ENCODE measurements at places on chromosomes 2 and 18.

GRCh38 chr2:33420726-33421125 is 55.7 kb upstream of the RASGRP3 start:
- DNase-seq = no peak

DNA sequence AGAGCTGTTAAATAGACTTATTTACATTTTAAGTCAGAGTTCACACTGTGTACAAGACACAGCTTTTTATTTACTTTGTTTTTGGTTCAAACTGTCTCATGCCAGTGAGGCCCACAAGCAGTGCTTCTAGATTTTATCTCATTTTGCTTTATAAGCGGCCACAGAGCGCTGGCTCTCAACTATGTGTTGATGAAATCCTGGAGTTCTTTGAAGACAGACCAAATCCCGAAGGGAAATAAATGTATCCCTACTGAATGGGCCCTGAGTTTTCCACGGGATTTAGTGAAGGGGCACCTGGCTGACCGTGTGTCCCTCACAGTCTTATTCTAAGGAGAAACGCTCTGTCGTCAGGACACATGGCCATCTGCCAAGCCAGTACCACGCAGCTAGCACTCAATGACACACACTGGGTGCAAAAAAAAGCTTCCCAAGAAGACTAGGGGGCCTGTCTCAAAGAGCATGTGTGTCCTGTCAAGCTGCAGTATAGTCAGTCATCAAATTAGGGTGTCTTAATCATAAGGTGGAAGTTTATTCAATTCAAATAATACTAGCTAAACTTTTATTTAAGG is 23.4 kb downstream of the LYPD1 start:
- DNase-seq = no peak

DNA sequence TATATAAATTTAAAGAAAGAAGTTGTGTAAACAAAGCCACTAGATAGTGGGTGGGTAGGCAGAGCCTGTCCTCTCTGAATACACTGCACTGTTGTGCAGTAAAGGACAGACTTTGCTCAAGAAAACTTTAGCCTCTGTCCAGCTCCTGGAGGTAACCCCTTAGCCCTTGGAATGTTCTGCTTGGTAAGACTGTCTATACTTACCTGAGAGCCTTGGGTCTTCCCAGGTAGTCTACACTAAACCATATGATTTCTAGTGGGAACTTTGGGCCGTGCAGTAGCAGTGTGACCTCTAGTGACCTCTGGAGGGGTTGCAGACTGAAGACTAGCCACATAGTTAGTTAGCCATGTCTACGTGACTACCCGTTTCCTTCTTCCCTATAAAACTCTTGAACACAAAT is 678.3 kb upstream of the NRXN1 start:
- peak; percentile 24 for DNase-seq

DNA sequence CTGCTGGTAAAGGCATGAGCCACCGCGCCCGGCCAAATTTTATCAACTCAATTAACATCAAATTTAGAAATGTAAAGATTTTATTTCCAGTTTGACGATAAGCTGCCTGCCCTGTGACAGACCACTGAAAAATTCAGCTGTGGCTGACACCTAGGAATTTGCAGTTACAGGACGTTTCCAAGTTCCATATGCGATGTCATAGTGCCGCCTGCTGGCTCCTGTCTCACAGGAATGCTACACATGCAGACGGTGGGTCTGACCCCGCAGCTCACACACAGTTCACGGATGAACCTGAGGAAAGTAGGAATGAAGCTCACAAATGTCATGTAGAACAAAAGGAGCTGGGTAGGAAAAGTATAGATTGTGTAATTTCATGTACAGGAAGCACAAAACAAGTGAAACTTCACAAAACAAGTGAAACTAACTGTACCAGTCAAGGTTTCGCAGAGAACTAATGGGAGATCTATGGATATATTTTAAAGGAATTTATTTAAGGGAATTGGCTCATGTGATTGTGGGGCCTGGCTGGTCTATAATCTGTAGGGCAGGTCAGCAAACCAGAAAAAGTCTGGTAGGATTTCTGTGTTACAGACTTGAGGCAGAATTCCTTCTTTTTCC is 13.2 kb upstream of the SEH1L start:
- peak; percentile 90 for DNase-seq

GRCh38 chr2:38836791-38837190 is 38.9 kb downstream of the DHX57 start:
- DNase-seq = no peak

DNA sequence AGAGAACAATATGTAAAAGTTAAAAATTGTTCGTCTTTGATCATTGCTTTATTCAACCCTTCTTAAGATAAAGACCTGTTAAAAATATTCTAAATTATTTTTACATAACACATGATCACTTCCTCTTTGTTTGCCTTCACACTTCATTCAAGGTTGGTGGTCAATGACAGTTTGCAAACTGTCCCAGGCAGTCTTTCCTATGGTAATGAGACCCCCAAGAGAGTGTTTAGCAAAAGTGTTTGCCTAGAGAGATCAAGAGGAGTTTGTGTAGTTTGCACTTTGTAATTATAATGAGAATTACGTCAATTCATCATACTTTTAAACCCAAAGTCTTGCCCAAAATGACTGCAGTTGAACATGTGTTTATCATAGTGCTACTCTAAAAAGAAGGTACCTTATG is 77.2 kb upstream of the ABCA12 start:
- DNase-seq = no peak

- no peak for DNase-seq
These were observed 82.9 kb downstream of the POLR1A start for GRCh38 chr2:86022661-86023365.

DNA sequence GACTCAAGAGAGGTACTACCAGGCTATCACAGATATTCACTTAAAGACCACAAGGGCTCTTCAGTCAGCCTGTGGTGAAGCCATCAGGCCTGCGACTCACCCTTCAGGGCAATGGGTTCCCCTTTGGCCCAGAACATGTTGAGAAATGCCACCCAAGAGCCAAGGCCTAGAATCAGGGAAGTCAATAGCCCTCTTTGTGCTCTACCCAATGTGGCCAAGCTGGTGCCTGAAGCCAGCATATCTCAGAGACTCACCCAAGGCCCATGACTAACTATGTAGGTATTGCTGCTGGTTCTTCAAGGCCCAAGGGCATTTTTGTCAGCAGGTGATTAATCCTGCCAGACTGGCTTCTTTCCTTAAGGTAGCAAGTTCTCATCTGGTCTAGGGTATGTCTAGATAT is 338.9 kb upstream of the SETBP1 start:
- no peak for DNase-seq

DNA sequence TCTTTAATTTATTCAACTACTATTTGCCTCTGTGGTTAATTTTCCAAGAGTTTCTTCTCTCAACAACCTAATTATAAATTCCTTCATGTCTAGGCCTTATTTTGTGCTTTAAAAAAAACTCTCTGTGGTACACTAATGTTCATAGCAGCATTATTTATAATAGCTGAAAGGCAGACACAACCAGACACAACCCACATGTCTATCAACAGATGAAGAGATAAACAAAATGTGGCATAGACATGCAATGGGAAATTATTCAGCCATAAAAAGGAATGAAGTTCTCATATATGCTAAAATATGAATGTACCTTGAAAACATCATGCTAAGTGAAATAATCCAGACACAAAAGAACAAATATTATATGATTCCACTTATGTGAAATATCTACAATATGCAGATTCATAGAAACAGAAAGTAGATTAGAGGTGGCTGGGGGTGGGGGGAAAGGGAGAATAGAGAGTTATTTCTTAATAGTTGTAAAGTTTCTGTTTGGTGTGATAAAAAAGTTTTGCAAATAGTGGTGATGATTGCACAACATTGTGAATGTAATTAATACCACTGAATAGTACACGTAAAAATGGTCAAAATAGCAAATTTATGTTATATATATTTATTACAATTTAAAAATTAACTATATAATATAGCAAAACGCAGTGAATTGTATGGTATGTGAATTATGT is 28.1 kb upstream of the RASGRP3 start:
- no peak for DNase-seq

GRCh38 chr2:199228887-199229819 is 228.6 kb downstream of the SATB2 start:
- no peak for DNase-seq

- no peak for DNase-seq
These were observed 70.4 kb downstream of the LRRFIP1 start for GRCh38 chr2:237697586-237698357.

GRCh38 chr18:22346401-22346952 is 71.2 kb downstream of the CTAGE1 start:
- DNase-seq = no peak

GRCh38 chr2:232235716-232236115 is 142.8 kb upstream of the ALPP start:
- DNase-seq = no peak

- DNase-seq = peak; percentile 66
These were observed 27.0 kb upstream of the CASP8 start for GRCh38 chr2:201233192-201233811.
